ENCODE measurements at places on chromosomes 13 and 19. TPM values are rescaled to one million over a fixed set of nuclear protein-coding genes. Genes with fewer than 3 reads are reported as not detected.

DNA sequence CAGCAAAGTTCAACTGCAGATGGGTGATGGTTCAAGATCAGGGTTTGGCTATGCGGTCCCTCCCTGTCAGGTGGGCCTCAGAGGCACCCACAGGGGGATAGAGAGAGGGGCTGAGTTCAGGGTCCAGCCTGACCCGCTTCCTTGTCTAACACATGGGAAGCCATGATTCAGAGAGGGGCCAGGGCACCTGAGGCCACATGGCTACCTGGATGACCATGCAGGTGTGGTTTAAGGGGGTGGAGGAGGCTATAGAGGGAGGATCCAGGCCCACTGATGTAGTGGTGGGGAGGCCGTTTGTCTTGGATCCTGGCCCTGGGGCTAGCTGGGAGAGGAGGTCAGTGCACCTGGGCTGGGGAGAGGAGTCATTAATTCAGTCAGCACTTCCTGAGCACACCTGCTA lies 56.7 kb downstream of the ZNF536 start:
- no peaks in the 10 kb centered on the region for H3K4me1 ChIP-seq
- H3K4me3 ChIP-seq: no peak overlapping the region
- H3K27ac ChIP-seq: no peak overlapping the region
- H3K27me3 ChIP-seq: no peaks in the 10 kb centered on the region
- DNase-seq: no peak

DNA sequence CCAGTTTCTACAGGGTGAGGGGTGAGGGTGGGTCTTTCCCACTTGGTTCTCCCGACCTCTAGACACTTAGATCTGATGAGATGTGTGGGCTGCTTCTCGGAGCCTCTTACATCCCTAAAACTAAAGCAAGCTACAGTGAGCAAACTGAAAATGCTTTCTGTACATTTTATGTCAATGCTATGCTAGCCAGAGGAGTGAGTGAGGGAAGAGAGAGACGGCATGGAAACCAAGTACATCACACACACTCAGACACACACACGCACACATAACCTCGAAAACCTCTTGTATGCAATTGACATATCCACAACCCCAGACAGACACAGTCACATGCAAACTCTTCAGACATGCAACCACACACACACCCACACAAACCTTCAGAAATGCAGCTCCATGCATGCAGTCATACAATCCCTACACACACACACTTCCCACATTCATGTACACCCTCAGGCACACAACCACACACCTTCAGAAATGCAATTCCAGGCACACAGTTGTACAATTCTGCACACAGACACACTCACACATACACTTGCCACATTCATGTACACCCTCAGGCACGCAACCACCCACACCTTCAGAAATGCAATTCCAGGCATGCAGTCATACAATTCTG lies 1.4 kb downstream of the SLC1A6 start:
- H3K4me3 ChIP-seq: no peak overlapping the region
- DNase-seq: no peak
- H3K27me3 ChIP-seq: peaks cover 6% of the 10 kb centered on the region
- H3K4me1 ChIP-seq: peaks cover 6% of the 10 kb centered on the region
- H3K27ac ChIP-seq: no peak overlapping the region
- no peaks in the 10 kb centered on the region for H3K36me3 ChIP-seq

DNA sequence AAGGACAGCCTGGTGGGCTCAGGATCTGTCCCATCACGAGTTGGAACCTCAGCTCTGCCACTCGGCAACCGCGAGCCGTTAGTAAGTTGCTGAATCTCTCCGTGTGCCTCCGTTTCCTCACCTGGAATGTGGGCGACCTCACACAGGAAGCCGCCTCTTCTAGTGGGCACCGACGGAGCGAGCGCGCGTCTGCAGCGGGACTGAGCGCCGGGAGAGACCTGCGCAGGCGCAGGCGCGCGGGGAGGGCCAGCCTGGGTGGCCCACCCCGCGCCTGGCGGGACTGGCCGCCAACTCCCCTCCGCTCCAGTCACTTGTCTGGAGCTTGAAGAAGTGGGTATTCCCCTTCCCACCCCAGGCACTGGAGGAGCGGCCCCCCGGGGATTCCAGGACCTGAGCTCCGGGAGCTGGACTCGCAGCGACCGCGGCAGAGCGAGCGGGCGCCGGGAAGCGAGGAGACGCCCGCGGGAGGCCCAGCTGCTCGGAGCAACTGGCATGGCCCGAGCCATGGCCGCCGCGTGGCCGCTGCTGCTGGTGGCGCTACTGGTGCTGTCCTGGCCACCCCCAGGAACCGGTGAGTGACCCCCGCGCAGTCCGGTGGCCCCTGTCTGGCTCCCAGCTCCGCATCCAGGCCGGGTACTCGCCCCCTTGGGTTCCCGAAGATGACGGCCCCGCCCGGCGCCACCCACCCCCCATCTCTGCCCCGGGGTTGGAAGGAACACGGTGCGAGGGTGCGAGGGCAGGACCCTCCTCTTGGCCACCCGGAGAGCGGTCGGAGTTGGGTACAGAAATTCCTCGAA lies at the start of gene PVR:
Gene PVR, plus strand, starts transcription at position 306 of the 797 bp plus-strand sequence. Its CDS starts 187 bp downstream, at position 493.
- peaks cover 4% of the 10 kb centered on the region for H3K36me3 ChIP-seq
- no peak for DNase-seq
- peak within 1 kb of the TSS; percentile 79 for H3K27ac ChIP-seq

- H3K4me1 ChIP-seq: peaks cover 46% of the 10 kb centered on the region
- no peaks in the 10 kb centered on the region for H3K27me3 ChIP-seq
- DNase-seq: peak; percentile 92
Observed at GRCh38 chr19:39341129-39341718, 997 bp upstream of the SAMD4B start.

DNA sequence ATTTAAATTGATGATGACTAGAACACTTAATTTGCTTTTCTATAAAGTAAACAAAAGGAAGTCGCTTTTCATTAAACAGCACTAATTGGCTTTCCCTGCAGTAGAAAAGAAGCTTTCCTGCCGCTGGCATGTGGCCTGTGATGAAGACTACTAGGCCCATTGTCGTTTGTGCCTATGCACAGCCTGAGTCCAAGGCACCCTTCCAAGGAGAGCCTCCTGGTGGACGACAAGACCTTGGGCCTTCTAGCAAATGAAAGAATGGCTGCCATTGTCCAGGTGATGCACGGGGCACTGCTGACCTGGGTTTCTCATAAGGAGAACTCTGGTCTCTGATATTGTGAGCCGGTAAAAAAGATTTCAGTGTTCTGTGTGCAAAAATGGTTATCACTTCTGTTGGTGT lies 233.0 kb downstream of the COL4A1 start:
- H3K27ac ChIP-seq: no peak overlapping the region
- no peak overlapping the region for H3K4me3 ChIP-seq
- no peak for DNase-seq
- H3K36me3 ChIP-seq: no peaks in the 10 kb centered on the region
- H3K27me3 ChIP-seq: no peaks in the 10 kb centered on the region
- H3K4me1 ChIP-seq: no peaks in the 10 kb centered on the region

SSC5D gene
- 13.5 TPM for total RNA-seq

- no peaks in the 10 kb centered on the region for H3K36me3 ChIP-seq
- H3K27me3 ChIP-seq: no peaks in the 10 kb centered on the region
- H3K4me3 ChIP-seq: no peak overlapping the region
- H3K27ac ChIP-seq: no peak overlapping the region
- H3K4me1 ChIP-seq: no peaks in the 10 kb centered on the region
Observed at GRCh38 chr19:3304871-3305423, 61.4 kb upstream of the NFIC start.

EXOC3L2 gene
- total RNA-seq: 6.1 TPM
